Prostate gland (tissue), 2 donors: ENCODE measurements at places on chromosomes 1 and 21.

GRCh38 chr1:41468122-41468762 lies 16.2 kb downstream of the EDN2 start:
- DNase-seq: no peak

DNA sequence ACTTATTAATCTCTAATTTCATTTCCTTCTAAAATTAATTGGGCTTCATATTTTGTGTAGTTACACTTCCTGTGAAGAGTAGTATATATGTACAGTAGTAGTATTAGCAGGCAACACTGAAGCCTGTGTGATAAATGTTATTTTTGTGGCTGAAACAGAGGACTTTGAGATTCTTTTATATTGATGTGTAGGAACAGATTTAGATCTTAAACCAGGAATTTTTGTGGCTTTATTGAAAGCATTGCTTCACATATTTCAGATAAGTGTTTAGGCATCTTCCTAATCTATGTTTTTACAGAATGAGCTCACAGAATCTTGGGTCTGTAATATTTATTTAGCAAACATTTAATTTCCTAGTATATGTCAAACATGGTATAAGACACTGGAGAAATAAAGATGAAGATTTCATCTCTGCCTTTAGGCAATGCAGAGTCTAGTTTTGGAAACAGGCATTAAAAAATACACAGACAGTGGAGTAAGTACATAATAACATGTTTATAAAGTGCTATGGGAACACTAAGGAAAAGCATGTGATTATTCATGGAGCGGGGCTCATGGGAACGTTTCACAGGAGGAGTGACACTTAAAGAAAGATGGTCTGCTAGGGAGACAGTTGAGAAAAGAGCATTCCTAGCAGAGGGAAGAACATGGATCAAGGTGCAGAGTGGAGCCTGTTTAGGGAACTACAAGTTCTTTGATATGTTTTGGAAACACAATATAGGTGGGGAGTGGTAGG lies 52.7 kb downstream of the MIGA1 start:
- DNase-seq: no peak

GRCh38 chr1:65449214-65449823 lies 28.9 kb downstream of the LEPR start:
- DNase-seq: no peak

DNA sequence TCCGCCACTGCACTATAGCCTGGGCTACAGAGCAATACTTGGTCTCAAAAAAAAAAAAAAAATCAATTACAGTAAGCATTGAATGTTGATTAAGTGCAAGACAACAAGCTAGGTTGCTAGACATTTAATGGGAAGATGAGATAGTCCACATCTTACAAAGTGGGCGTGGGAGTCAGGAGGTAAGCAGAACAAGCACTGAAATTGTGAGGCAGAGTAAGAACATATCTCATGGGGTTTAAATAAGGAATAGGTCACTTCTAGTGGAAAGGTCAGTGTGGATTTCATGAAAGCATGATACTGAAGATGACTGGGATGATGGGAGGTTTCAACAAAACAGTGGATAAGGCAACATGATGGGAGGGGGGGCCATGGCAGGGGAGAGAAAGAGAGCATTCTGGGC lies 1.9 kb upstream of the OLFML2B start:
- DNase-seq: no peak

GRCh38 chr1:167784876-167785550 lies 63.2 kb downstream of the MPZL1 start:
- DNase-seq: no peak

DNA sequence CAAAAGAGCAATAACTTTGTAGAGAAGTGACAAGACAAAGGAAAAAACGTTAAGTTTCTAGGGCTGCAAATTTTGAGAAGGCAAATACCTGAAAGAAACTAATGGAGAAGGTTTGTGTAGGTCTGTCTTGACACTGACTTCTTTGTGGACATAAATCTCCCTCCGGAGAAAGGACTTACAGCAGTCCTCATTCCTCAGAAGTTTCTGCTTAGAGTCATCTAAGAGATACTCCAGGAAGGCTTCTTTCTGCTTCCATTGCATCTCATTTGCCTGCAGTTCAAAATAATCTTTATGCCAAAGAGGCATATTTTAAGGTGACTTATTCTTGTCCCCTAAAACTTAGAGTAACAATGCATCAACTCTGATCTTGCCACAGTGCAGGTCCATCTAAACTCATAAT lies 4.4 kb upstream of the C4BPB start:
- DNase-seq: no peak

DNA sequence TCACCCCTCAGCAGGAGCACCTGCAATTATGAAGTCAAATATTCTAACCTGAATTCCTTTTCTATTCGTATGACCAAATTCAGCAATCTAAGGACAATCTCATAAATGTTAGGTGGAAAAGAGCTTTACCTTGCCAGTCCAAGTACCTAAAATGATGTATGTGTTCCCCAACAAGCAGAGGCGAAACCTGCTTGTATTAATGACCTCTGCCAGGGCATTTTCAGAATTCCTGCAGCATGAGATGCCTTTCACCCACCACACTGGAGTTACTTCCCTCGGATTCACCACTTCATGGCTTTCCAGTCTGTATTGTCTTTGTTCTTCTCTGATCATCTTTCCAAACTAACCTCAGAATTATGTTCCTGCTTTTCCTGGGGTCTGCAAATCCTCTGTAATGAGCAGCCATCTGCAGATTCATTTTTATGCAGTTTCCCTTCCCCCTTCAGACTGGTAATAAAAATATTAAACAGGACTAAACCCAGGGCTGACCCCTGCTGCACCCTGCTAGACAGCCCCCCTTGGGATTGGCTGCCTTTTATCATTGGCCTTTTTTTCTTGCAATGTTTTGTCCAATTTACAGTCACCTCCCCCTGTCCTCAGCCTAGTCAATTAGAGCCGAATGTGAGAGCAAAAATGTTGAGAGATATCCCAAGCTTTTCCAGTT lies 26.6 kb upstream of the CASQ2 start:
- DNase-seq: peak; percentile 25
